Fibroblast of skin of right biceps (primary cell): ENCODE measurements at places on chromosomes 4 and X.

DNA sequence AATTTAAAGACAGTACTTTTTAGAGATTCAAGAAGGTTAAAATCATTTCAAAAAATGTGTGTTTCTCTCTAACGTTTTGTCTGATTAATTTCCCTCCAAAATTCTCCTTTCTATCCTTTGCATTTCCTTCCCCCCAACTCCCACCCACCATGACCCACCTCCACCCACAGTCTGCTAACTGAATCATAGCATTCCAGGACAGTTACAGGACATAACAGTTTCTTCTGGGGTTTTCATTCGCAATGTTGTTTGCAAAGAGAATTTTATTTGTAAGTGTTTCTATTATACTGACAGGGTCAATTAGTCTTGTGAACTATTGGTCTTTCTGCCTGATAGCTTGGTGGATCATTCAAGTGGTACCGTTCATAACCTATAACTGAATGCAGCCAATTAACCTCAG is 53.7 kb downstream of the ANAPC10 start:
- peak; percentile 59 for DNase-seq

DNA sequence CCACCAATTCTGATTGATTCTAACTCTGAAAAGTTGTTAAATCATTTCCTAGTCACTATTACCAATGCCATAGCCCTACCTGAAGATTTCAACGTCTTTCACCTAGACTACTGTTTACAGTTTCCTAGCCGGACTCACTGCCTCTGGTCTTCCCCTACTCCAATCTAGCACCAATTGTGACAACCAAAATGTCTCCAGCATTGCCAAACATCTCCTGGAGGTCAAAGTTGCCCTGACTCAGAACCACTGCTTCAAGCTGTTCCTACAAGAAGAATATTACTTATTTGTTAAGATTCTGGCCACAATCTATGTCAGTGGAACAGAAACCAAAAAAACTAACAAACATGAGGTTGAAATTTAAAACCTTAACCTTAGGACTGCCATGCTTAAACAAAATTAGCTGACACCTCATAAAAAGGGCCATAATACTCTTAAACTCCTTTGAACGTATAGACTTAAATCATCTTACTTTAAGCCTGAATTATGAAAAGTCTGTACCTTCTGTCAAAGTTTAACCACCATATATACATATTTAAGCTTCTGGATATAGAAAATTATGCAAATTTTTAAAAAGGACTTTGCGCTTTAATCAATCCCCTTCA is 2.1 kb downstream of the PDS5A start:
- no peak for DNase-seq

GRCh38 chrX:48901069-48901468 is 3.3 kb downstream of the PQBP1 start:
- DNase-seq = no peak

- DNase-seq = no peak
Measured at GRCh38 chr4:77398256-77398655, 207.4 kb upstream of the CXCL13 start.
